ENCODE measurements at places on chromosomes 13 and 19. TPM values are rescaled to one million over a fixed set of nuclear protein-coding genes. Genes with fewer than 3 reads are reported as not detected.

DNA sequence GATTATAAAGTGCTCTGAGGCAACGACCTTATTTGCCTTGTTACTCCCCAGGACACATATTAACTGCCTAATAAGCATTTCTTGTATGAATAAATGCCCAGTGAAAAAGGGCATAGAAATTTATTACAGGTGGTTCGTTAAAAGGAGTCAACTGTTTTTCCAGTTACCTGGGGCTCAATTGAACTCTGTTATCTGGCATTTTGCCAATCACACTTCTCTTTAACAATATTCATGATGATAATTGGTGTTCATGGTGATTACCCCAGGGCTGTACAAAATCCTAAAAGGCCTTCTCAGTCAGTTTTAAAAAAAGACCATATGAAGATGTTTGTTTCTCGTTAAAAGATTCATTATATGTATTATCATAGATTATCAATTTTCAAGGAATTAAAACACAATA, 57.1 kb downstream of the KL start:
- DNase-seq: no peak

Gene CARS2
- 73.1 TPM for total RNA-seq

DNA sequence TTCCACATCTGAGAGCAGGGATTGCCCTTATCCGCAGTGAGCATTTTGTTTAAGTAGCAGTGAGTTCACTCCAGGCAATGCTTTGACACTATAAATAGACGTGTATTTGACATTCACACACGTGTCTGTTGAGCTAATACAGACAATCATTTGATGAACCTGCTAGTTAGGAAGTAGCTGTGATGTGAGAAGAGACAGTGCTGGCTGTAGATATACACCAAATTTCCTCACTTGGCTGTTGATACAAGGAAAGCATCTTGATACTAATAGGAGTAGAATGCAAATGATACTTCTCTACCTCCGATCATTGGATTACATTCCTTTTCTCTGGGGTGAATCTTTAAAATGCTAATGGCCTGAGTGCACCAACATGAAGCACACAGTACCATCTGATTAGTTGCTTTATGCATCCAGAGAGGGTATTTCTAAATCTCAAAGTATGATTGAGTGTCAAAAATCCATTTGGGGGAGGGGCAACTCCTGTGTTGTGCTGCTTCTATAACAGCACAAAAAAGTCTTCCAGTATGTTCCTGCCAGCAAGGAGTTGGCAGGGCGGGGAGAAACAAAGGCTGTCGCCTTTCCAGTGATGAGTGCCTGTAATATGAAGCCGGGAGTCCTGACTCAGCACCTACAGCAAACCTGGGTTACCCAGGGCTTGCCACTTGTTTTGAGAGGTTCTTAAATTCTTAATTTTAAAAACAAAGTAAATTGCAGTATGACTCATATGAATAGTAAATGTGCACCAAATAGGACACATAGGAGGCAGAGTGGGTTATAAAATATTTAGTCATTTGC, 7.0 kb downstream of the CUL4A start:
- DNase-seq: no peak

GRCh38 chr13:44132710-44133109, 240.9 kb upstream of the SERP2 start:
- no peak for DNase-seq

- DNase-seq: no peak
Observed at GRCh38 chr13:25088562-25089221, 7.2 kb upstream of the PABPC3 start.

Gene THSD8
- total RNA-seq: 17.7 TPM

All from activated CD8-positive, alpha-beta T cell treated with anti-CD3 and anti-CD28 coated beads, Interleukin-2, amount 10 ng/mL, durations not matched to agents 7 days and 5 days (primary cell).